CD4-positive, alpha-beta T cell treated with Interferon alpha-2 for 1 hour (primary cell): ENCODE measurements at places on chromosomes 6 and 20.

- no peak for DNase-seq
Observed at GRCh38 chr6:129920103-129920798, 59.1 kb upstream of the TMEM244 start.

GRCh38 chr6:20317430-20317829 is 84.2 kb upstream of the E2F3 start:
- no peak for DNase-seq

DNA sequence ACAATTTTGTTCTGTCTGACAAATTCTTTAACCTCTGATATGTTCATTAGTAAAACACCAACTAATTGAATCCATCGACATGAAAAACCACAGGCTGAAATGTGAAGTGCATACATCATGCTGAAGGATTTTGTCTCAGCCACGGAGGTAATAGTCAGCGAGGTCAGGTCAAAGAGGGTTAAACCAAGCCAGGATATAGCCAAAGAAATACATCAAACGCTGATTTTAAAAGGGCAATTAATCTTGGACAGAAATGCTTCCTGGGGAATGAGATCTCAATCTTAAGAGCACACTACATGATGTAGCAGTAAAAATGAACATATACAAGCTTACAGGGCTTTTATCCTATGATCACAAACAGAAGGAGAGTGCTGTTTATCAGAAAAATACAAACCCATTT is 106.7 kb downstream of the PRDM1 start:
- DNase-seq, result no peak

DNA sequence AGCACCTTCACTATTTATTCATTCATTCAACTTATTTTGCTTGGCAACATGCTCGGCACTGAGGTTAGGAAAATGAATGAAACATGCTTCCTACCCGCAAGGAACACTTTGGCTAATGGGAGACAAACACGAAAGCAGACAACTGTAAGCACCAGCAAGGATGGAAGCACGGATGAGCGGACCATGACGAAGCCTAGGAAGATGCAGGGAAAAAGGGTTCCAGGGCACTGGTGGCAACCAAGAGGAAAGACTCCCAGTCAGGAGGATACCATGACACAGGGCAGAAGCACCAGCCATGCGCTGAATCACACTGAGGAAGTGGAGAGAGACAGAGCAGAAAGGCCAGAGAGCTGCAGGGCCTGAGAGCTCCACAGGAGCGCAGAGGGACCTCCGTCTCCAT is 9.8 kb downstream of the PDE10A start:
- DNase-seq, result no peak

GRCh38 chr6:149440735-149441671 is 40.9 kb downstream of the SUMO4 start:
- no peak for DNase-seq

GRCh38 chr6:85680388-85680787 is 37.7 kb upstream of the SYNCRIP start:
- no peak for DNase-seq

DNA sequence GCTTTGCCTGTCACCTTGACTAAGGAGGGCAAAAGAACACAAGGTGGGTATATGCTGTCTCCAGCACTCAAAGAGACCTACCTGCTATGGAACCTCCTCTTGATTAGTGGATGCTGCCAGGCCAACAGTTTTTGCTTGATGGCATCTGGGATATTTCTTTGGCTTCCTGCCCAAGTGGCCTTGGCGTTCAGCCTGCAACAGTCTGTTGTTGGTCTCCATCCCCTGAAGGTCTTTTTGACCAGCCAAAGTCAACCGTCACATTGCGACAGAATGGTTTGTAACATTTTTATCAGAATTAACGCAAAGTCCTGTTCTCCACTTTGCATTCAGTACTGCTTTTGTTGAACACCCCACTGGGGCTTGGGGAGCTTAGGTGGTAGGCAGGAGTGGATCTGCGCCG is 37.1 kb downstream of the SERPINB1 start:
- no peak for DNase-seq
